ENCODE measurements at places on chromosomes 5 and 9. TPM values are rescaled to one million over a fixed set of nuclear protein-coding genes. Genes with fewer than 3 reads are reported as not detected.

PCDHB12 gene
- 11.8 TPM for total RNA-seq

GRIA1 gene
- 1.2 TPM for total RNA-seq

PIP5K1B gene
- 4.4 TPM for total RNA-seq

SLIT3 gene
- total RNA-seq = 16.6 TPM

DNA sequence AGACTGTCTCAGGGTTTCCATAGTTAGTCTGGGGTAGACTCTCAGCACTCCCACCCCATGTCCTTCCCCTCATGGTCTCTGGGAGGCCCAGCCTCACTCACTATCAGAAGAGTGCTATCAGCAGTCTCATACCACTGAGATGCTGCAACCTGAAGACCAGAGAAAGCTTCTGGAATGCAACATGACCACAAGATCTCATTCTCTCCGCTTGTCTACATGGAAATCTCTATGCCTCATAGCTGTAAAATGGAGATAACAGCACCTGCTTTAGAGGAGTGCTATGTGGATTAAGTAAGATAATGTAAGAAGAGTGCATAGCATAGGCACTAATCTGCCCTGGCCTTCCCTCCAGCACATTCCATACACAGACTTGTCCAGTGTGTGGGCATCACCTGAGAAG, 47.0 kb upstream of the ZNF169 start:
- no peak for DNase-seq

- no peak for DNase-seq
These were observed 311.0 kb downstream of the AGTPBP1 start for GRCh38 chr9:85430659-85431338.

DNA sequence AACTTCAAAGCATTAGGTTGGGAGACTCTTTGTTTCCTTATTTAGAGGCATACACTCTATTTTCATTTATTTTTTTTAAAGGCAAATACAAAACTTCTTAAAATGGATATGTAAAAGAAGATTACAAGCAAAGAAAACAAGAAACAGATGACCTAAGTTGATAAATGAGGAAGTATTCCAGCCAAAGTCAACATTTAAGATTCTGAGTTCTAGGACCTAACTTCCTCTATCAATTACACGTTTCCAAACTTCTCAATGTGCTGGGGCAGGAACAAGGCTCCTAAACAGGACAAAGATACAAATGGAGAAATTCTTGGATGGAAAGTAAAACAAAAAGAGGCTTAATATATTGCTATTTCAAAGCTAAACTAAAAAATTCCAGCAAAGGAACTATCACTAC, 89.5 kb downstream of the TLE1 start:
- DNase-seq = no peak

GRCh38 chr5:80109646-80110478, 74.7 kb downstream of the THBS4 start:
- no peak for DNase-seq

DNA sequence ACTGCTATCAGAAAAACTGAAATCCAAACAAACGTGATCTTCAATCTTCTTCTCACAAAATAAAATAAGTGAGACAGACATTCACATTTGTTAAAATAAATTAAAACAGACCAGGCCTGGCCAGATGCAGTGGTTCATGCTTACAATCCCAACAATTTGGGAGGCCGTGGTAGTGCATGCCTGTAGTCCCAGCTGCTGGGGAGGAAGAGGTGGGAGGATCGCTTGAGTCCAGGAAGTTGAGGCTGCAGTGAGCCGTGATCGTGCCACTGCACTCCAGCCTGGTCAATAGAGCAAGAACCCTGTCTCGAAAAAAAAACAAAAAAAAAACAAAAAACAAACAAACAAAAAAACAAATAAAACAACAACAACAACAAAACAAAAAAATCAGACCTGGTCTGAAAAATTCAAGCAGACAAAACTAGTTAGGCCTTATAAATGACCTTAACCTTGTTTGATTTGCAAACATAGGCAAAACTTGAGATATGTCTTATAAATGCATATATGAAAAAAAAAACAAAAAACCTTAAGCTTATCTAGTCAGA, 10.8 kb downstream of the MAPKAP1 start:
- no peak for DNase-seq

- peak; percentile 21 for DNase-seq
These were observed 174.7 kb downstream of the GAS1 start for GRCh38 chr9:86772635-86772993.

DNA sequence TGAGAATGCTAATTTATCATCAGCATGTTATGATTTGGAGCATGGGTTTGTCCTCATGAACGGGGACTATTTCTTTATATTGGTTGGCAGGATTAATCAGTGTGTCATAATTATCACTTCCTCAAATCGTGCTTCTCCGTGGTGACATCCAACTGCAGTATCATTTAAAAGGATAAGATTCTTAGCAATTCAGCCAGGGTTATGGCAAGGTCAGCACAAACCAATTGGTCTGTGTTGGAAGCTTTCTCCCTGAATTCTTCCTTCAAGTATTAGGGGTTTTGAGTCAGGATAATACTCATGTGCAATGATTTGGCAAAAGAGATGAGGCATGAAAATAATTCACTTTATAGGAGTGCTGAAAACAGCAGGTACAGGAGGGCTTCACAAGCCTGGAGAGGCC, 5.5 kb upstream of the CAMLG start:
- DNase-seq = no peak

GRCh38 chr9:89223396-89223977, 44.9 kb upstream of the SHC3 start:
- DNase-seq = no peak

DNA sequence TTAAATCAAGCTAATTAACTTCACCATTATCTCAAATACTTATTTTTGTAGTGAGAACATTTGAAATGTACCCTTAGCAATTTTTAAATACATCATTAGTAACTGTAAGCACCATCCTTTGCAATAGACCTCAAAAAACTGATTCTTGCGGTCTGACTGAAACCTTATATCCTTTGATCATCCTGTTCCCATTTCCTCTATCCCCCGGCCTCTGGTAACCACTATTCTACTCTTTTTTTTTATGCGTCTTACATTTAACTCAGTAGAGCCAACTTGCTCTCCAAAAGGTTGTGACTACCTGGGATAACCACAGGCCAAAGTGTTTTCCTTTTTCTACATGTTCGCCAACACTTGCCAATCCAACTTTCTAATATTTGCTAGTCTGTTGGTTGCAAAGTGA, 106.1 kb downstream of the IRX1 start:
- DNase-seq = no peak

GRCh38 chr9:98556511-98556910, 152.2 kb downstream of the GABBR2 start:
- DNase-seq = no peak

DNA sequence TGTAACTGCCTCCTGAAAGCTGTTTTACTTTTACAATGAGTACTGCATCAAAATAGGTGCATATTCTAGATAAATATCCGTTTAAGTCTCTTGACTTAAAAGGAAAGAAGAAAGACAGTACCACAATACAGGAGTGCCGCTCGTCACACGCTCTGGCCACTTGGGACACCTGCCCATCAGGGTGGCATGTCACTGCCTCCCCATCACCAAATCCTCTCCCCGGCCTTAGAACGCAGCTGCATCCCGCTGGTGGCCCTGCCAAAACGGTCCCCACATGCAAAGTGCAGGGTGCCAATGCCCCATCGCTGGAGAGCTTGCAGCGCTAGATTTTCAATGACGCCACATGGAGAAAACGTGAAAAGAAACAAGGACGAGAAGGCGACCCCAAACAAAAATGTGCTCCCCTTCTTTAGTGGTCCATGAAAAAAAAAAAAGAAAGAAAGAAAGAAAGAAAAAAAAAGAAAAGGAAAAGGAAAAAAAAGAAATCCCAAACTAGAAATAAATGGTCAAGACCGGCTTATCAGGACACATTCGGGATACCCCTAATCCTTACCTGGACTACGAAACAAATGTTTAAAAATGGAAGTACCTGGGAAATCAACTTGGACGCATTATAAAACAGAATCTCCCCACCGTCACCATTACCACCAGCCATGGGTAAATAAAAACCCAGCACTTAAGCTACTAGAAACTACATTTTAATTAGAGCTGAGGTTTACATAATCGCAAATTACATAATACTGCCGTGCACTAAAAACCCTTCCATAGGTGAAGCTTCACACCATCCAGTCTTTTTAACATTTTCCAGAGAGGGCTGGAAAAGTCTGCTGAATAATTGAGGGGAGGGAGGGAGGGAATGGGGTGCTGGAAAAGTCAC, 1.0 kb downstream of the ANKH start:
- no peak for DNase-seq

GRCh38 chr5:134088994-134089560, 25.4 kb upstream of the TCF7 start:
- no peak for DNase-seq
